Activated CD4-positive, alpha-beta T cell treated with anti-CD3 and anti-CD28 coated beads, Interleukin-2, amount 50 U/mL, for 48 hours (primary cell): ENCODE measurements at places on chromosomes 2 and 18.
A peak's percentile ranks its signal among the peaks of the same experiment; 100 is the strongest.

DNA sequence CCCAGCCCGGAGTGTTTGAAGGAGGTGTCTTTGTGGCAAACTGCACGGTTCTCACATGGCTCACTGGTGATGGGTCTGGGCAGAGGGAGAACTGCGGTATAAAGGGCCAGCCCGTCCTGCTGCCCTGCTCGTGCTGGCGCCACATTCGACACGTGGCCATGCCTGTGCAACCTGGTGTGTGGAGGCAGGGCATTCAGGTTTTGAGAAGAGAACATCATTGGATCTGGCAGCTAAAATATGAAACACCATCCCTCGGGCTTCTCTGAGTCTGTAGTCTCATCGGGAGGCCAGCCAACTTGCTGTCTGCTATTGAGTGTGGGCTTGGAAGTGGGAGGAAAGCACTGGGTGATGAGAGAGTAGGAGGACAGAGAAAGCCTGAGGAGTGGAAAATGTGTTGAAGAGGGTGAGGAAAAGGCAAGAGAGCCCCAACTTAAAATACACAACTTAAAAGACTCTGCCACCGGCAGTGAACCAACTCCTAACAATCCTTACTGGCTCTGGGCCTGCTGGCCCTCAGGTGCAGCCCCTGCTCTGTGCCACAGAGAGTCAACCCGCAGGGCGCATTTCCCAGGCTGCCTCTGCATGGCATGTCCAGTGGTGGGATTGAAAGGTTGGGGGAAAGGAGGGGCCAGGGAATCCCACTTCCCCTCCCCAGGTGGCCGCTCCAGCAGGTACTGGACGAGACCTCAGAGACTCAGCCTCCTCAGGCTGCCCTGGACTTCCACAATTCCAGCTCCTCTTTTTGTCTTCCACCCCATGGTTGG is 112.7 kb upstream of the DLX2 start:
- no peak for DNase-seq

DNA sequence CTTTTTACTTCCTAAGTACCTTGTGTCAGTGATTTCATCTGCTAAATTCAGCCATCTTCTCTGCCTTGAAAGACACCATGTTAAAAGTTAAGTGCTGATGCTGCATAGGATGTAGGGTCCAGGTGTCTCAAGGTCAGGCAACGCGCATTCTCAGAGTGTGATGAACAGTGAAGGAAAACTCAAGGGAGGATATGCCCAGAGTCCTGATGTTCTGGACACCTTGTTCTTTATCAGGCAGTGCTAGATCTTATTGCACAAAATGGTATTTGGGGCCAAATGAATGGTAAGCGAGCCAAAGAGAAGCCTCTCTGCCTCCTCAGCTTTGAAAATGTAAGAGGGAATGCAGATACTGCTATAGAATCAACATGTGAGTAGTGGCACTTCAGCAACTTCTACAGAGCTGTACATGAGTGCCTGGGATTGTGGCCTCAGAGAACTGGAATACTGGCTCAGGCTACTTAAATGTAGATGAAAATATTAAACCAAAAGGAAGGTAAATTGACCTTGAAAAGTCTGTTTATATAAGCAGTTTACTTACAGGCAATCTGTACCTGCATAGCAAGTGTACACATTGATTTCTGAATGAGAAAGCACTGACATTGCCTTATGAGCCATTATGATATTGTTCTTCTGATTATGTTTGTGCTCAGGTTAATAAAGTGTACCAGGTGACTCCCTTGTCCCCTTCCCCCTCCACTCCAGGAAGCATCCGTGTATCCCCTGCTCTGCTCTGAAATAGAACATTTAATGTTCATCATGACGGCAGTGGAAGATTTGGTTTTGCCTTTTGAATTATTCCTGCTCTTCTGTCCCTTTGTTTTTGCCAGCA is 86.7 kb upstream of the RANBP2 start:
- DNase-seq = no peak

GRCh38 chr2:69375494-69376353 is 11.3 kb downstream of the GFPT1 start:
- no peak for DNase-seq

- no peak for DNase-seq
Measured at GRCh38 chr2:235149736-235150135, 197.9 kb downstream of the SH3BP4 start.

GRCh38 chr2:47230418-47230817 is 75.3 kb upstream of the STPG4 start:
- no peak for DNase-seq

- DNase-seq = no peak
Measured at GRCh38 chr2:39719317-39719716, 53.6 kb downstream of the TMEM178A start.

- DNase-seq = no peak
Measured at GRCh38 chr2:143939626-143940330, 580.1 kb downstream of the ZEB2 start.

GRCh38 chr18:61797696-61798590 is 94.9 kb downstream of the RNF152 start:
- DNase-seq = no peak

DNA sequence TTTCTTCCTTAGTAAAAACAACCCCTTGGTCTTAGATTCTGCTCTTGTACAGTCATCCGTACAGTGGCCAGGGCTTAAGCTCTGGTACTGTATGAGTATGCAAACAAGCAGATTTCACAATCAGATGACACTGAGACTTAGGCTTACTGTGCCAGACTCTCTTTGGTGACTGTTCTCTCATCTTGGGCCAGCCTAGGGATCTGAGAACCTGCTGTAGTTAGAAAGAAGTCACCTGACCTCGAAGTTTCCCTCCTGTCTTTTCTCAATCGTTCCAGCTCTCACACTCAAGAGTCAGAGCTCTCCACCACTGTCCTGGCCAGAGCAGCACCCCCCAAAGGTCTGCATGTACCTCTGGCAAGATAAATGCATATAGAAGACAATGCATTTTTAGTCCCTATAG is 63.2 kb downstream of the ZEB2 start:
- DNase-seq = no peak

DNA sequence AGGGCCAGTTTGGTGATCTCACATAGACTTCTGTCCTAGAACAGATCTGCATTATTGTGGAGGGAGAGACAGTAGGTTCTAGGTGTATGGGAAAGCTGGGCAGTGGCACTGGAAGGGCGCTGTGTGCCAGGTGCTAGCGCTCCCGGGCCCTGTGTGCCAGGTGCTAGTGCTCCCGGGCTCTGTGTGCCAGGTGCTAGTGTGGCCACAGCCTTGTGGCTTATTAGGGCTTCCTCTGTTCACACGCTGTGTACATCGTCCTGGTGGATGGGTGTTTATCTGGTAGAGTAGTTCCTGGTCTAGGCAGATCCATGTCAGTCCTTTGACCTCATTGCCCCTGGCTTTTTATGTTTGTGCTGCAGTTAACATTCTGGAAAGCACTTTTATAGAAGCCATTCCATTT is 263.4 kb downstream of the AGAP1 start:
- no peak for DNase-seq

- no peak for DNase-seq
Measured at GRCh38 chr2:198417836-198418235, 613.4 kb downstream of the PLCL1 start.

DNA sequence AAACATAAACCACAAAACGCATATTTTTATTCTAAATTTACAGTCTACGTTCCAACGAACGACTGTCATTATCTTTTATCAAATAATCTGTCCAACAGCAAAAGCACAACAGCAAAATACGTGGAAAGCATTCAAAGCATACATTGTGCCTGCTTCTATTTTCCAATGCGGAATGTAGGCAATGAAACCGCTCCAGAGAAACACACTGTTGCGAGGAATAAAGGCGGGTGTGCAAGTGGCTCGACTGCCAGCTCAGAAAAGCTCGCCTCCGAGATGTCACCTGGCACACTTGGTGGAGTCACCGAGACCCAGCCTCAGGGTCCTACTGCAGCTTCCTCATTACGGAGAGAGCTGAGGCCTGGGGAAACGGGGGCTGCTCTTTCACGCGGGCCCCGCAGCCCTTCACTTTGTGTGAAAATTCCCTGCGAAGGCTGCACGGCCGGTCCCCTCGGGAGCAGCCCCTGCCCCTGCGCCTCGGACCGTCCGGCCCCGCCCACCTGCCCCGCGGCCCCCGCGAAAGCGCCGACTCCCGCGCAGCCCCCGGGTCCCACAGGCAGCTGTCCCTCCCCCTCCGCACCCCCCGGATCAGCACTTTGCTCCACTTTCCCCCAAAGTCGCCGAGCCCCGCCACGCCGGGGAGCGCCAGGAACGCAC is 752 bp downstream of the MGAT4A start:
- DNase-seq = peak; percentile 54

GRCh38 chr18:47254341-47254939 is 3.0 kb upstream of the SKOR2 start:
- peak; percentile 39 for DNase-seq

GRCh38 chr2:656676-657075 is 20.5 kb downstream of the TMEM18 start:
- no peak for DNase-seq

GRCh38 chr2:137118140-137118539 is 352.8 kb downstream of the THSD7B start:
- no peak for DNase-seq

GRCh38 chr2:202495230-202495604 is 119.1 kb downstream of the BMPR2 start:
- no peak for DNase-seq

GRCh38 chr2:82476094-82476493 is 1983.0 kb downstream of the SUCLG1 start:
- no peak for DNase-seq

DNA sequence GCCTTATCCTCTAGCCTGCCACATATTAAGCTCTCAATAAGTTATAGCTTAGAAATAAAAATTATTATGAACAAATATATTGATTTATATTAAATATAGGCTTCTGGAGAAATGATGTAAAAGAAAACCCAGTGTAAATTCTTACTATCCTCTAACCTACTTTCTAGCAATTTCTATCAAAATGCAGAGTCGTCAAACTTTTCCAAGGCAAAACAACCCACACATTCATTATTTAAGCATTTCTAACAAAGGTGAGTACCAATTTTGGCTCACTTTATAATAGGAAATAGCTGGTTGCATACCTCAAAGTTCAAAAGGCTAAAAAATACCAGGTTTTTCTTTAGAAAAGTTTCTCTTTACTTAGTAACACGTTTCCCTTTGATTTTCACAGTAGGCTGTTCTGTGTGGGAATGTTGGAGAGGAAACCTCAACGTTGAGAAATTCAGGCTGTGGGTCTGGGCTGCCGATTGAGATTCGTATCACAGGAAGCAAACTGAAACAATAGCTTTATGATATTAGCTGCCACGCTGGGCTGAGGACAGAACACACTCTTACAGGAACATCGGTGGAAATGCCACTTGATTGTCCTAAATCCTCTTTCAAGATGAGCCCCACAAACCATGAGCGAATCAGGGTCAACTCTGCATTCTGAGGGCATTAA is 53.0 kb downstream of the EPAS1 start:
- no peak for DNase-seq

DNA sequence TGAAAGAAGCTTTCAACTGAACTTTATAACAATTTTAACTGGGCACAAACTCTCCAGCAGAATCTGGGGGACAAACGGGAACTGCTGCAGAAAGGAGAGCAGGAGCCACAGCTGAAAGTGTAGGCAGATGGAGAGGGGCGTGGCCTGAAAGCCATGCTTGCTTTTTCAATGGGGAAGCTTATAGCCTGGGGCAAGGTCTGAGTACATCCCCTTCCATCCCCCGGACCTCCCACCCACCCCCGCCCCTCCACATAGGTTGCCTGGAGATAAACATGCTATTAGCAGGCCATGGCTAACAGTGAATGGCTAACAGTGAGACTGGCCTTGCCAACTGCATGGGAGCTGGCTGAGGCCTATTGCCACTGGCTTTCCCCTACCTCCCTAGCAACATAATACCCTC is 317.9 kb upstream of the TANK start:
- DNase-seq = no peak

DNA sequence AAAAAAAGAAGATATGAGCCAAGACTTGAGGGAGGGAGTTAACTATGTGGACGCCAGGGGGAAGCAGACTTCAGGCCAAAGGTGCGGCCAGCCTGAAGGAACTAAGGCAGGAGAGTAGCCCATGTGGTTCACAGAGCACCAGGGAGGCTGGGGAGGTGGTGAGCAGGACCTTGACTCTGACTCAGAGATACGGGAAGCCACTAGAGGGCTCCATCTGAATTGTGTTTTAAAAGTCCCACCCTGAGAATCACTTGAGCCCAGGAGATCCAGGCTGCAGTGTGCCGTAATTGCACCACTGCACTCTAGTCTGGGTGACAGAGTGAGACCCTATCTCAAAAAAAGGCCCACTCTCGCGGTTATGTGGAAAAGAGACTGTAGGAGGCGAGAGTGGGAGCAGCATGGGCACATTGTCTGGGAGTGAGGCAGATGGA is 12.3 kb downstream of the CEP192 start:
- no peak for DNase-seq

GRCh38 chr18:39238981-39239660 is 1673.5 kb upstream of the CELF4 start:
- no peak for DNase-seq

DNA sequence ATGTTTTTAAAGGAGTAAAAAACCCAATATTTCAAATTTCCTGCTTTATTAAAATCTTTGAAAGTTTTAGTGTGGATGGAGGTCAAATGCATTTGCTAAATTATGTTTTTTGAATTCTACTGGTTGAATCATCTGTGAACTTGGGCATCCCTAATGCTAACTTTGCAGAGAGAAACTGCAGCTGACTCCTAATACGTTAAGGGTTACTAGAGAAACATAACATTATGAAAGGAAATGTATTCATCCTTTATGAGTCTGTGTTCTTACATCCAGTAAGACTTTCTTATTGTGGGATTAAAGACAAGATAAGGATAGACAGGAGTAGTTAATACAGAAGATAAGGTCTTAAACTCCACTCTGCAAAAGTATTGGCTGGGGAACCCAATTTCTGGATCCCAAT is 140.6 kb downstream of the FAM124B start:
- no peak for DNase-seq

- DNase-seq = peak; percentile 71
Measured at GRCh38 chr2:98465456-98466226, 21.0 kb downstream of the INPP4A start.

DNA sequence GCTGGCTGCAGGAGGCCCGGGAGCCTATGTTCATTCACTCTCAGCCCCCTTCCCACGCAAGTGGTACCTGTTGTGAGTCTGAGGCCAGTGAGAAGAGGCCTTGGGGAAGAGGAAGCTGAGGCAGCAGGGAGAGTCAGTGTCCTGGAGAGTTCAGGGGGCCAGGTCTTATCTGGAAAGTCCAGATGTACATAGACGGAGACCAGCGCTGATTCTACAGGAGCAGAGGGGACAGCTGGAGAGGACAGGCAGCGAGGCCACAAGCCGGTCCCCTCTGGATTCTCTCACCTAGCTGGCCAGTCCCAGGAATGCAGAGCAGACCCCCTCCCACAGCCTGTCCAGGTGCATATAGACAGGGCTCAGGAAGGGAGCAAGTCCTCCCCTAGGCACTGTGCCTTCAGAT is 29.1 kb upstream of the SELENOI start:
- no peak for DNase-seq

- no peak for DNase-seq
Measured at GRCh38 chr18:63707816-63708215, 5.1 kb downstream of the SERPINB11 start.

DNA sequence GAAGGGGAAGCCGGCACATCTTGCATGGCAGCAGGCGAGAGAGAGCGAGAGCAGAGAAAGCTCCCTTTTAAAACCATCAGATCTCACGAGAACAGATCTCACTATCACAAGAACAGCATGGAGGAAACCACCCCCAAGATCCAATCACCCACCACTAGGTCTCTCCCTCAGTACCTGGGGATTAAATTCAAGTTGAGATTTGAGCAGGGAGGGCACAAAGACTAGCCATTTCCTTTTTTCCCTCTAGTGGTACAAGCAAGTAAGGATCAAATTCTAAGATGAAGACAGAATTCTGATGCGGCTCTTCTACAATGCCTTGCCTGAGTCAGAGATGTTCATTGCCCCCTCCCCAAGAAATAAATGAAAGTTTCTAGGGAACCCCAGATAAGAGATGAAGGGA is 45.6 kb upstream of the ANKRD44 start:
- DNase-seq = no peak

GRCh38 chr2:241003047-241003360 is 4.6 kb downstream of the SNED1 start:
- no peak for DNase-seq
